ENCODE measurements at places on chromosomes 2 and 18. TPM values are rescaled to one million over a fixed set of nuclear protein-coding genes. Genes with fewer than 3 reads are reported as not detected.

GRCh38 chr2:120261387-120262006 is 8.8 kb downstream of the RALB start:
- DNase-seq: no peak

- no peak for DNase-seq
These were observed 166.8 kb upstream of the CHAC2 start for GRCh38 chr2:53600815-53601214.

- no peak for DNase-seq
These were observed 94.6 kb downstream of the PMAIP1 start for GRCh38 chr18:59994357-59994756.

- peak; percentile 72 for DNase-seq
These were observed 181.5 kb downstream of the EN1 start for GRCh38 chr2:118665784-118666529.

DNA sequence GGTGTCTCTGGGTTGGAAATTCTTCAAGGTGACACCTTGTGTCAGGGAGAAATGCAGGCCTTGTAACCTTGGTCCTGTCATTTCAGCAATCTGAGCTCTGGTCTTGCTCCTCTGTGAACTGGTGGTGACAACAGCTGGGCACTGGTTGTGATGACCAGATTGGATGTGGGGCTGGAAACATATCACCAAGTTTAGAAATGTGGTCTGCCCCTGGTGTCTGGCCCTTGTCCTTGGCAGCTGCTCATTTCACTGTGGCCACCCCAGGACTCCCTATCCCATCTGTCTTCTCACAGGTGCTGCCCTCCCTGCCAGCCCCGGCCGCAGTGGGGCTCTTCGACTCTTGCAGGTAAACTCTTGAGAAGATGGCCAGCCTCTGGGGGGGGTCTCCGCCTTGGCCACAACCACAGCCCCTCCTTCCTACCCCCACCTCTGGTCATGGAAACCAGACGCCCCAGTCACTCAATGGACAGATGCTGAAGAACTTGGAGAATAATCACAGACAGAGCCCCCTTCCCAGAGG is 20.7 kb downstream of the SIX3 start:
- no peak for DNase-seq

GRCh38 chr2:37774976-37775907 is 103.8 kb upstream of the CDC42EP3 start:
- DNase-seq: peak; percentile 50

GRCh38 chr18:57771193-57771592 is 31.9 kb downstream of the ATP8B1 start:
- DNase-seq: no peak

Gene ANKRD29
- total RNA-seq: 6.9 TPM

Gene TAF1B
- total RNA-seq: 32.9 TPM

Gene TGFA
- total RNA-seq: not detected

Gene ADAM23
- total RNA-seq: 3.1 TPM

Gene COBLL1
- 5.1 TPM for total RNA-seq

Gene ICOS
- not detected for total RNA-seq
